Activated CD4-positive, alpha-beta memory T cell treated with anti-CD3 and anti-CD28 coated beads for 36 hours (primary cell): ENCODE measurements at places on chromosomes 3 and 15. TPM values are rescaled to one million over a fixed set of nuclear protein-coding genes. Genes with fewer than 3 reads are reported as not detected.

Gene NR2E3
- not detected for total RNA-seq

GRCh38 chr15:96559631-96560030 lies 229.1 kb downstream of the NR2F2 start:
- no peak for DNase-seq
- H3K27me3 ChIP-seq: peaks cover 2% of the 10 kb centered on the region
- H3K4me3 ChIP-seq: no peak overlapping the region
- no peak overlapping the region for H3K27ac ChIP-seq
- H3K36me3 ChIP-seq: no peaks in the 10 kb centered on the region
- no peaks in the 10 kb centered on the region for H3K4me1 ChIP-seq

GRCh38 chr3:117928836-117929235 lies 1105.8 kb downstream of the IGSF11 start:
- no peaks in the 10 kb centered on the region for H3K27me3 ChIP-seq
- no peak overlapping the region for H3K27ac ChIP-seq
- no peaks in the 10 kb centered on the region for H3K4me1 ChIP-seq
- H3K36me3 ChIP-seq: no peaks in the 10 kb centered on the region

Gene SNX33
- 3.2 TPM for total RNA-seq

Gene KBTBD13
- not detected for total RNA-seq

DNA sequence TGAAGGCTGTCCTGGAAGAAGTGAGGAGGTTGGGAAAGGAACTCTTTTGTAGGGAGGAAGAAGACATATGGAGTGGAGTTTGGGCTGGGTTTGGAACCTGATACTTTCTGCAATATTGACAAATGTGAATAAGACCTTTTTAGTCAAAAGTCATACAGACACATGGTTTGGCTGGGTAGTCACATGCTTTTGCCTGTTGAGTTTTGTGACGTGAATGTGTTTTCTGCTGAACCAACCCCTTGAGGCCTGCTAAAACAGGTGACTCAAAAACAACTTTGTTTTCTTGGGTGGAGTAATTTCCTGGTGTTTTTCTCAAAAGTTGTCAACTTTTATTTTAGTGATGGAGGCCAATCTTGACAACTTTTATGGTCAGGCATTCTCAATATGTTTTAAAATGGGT lies 39.4 kb upstream of the CCR4 start:
- H3K36me3 ChIP-seq: peaks cover 5% of the 10 kb centered on the region
- peaks cover 5% of the 10 kb centered on the region for H3K4me1 ChIP-seq
- H3K27me3 ChIP-seq: no peaks in the 10 kb centered on the region
- no peak for DNase-seq
- H3K27ac ChIP-seq: no peak overlapping the region

DNA sequence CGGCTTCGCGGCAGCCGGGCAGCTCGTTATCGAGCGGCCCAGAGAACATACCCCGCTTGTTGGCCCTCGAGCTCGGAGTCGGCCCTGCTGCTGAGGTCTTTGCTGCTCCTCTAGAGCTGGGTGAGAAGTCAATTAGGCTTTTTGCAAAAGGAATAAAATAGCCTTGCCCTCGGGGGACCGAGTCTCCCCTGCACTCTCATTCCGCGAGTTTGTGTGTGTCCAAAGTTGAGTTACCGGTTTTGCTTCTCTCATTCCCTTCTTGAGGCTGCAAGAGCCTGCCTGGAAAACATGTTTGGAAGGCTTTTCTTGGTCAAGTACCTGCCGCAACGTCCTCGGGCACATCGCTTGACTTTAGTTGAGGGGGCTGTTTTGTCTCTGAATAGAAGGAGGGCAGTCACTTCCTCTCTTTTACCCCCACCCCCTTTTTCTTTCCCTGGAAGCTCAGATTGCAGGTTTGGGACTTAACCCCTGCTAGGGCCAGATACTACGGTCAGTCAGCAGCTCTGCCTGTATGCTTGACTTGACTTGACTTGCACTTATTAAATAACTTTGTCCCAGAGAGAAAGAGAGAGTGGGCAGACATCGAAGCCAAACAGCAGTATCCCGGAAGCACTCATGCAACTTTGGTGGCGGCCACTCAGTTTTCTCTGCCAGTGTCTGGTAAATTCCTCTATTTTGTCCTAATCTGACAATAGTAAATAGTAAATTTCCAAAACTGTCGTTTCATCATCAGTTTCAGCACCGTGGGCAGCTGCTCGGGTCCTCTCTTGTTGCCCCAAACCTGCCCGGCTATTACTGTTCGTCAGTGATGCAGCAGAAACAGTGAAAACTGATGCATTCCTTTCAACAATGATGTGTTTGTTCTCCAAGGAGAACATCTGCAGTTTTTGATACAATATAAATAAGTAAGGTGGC lies 609 bp downstream of the RNF13 start:
- H3K4me3 ChIP-seq: peak overlapping the region; percentile 90
- H3K27me3 ChIP-seq: no peaks in the 10 kb centered on the region
- H3K4me1 ChIP-seq: peaks cover 49% of the 10 kb centered on the region
- peaks cover 3% of the 10 kb centered on the region for H3K36me3 ChIP-seq

DNA sequence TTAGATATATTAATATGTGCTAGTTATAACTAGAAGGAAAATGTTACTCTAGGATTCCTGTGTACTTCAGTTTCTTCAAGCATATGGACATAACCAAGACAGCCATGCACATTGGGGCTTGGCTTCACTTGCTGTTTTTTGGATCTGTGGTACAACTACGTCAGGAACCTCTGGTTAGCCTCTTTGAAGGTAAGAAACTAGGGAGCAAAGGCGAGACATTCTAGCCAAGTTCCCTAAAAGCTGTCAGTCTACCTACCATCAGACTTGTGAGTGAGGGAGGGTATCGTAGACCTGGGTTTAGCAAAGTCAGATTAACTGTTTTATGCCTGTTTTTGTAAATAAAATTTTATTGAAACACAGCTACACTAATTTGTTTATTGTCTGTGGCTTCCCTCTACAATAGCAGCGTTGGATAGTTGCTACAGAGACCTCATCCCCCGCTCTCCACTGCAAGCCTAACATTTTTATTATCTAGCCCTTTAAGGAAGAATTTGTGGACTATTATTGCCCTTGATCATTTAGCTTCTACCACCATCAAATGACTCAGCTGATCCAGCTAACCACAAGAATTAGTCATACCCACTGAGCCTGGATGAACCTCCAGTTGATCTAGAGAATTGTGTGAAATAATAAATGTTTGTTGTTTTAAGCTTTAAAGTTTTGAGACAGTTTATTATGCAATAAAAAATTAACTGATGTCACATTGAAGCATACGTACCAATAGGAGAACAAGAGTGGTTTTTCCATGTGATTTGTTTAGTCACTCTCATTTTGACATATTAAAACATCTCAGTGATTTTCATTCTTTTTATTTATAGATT lies 58.1 kb downstream of the RSRC1 start:
- H3K27me3 ChIP-seq: no peaks in the 10 kb centered on the region
- no peak for DNase-seq
- H3K36me3 ChIP-seq: peaks cover 37% of the 10 kb centered on the region
- H3K27ac ChIP-seq: no peak overlapping the region

DNA sequence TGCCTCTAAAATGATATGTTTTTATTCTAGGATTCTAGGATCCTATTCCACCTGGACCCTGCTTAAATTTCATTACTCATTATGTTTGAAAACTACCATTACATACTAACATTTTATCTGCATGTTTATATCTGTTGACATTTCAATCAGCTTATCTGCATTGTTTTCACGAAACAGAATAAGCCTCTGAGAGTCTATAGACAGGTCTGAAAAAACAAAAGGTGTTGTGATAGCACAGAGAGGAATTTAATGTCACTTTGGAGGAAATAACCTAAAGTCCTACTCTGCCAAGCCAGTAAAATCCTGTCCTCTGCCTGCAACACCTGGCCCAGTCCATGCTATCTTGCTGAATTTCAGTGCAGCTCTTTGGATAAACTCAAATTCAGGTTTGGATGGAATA lies 315.2 kb downstream of the ZBTB20 start:
- no peak for DNase-seq
- H3K27me3 ChIP-seq: no peaks in the 10 kb centered on the region
- H3K4me1 ChIP-seq: peaks cover 4% of the 10 kb centered on the region
- H3K36me3 ChIP-seq: no peaks in the 10 kb centered on the region

DNA sequence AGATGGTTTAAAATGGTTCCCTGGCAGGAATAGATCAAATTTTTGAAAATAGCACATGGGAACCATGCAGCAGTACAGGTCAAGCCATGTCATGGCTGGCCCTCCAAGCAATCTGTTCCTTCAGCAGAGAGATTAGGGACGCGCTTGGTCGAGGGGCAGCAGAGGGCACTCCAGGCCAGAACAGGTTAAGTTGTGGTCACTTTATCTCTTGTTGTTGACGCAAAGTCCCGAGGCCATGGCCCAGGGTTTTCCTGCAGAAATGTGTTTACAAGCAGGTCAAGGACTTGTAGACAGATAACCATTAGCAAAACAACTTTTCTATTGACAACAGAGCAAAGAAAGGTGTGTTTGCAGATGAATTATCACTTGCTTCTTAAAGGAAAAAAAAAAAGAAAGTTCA lies 570.0 kb upstream of the NR2F2 start:
- no peak overlapping the region for H3K4me3 ChIP-seq
- no peaks in the 10 kb centered on the region for H3K4me1 ChIP-seq
- H3K27ac ChIP-seq: no peak overlapping the region
- H3K36me3 ChIP-seq: no peaks in the 10 kb centered on the region
- DNase-seq: no peak

Gene RPP25
- total RNA-seq: 3.8 TPM

Gene CLDN18
- total RNA-seq: not detected

Gene DAG1
- 9.6 TPM for total RNA-seq

DNA sequence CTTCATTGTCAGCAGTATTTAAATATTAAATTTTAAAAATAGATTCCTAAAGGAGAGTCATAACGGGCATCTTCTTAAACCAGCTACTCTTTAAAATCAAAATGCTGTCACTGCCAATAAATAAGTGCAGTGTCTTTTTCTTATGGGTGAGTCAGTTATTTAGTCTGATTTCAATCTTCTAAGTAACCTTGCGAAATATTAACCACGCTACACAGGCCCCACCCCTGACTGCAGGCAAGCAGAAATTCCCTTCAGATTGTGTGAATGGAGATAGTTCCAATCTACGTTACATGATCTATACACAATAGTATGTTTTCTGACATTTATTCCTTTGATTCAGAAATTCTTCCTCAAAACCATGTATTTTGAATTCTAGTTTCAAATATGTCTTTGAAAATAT lies 141.5 kb downstream of the GADL1 start:
- no peak overlapping the region for H3K4me3 ChIP-seq
- no peak overlapping the region for H3K27ac ChIP-seq
- peaks cover 2% of the 10 kb centered on the region for H3K27me3 ChIP-seq
- no peak for DNase-seq
- H3K4me1 ChIP-seq: peaks cover 23% of the 10 kb centered on the region
- no peaks in the 10 kb centered on the region for H3K36me3 ChIP-seq

DNA sequence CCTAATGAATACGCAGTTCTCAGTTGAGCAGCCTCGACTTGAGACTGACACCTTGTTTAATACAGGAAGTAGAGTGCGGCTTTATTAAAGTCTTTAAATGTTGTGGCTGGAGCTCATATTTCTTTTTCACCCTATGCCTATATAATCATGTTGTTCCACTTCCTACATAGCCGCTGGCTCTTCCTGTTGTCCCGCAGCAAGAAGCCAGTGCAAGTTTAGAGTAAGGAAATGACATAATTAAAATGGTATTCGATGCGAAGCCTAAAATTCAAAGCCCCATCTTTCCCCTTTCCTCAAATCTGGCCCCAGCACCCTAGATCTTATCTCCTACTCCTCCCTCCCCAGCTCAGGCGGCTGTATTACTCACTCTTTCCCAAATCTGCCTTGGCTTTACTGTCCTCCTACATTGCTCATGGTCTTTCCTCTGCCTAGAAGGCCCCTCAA lies 7.5 kb upstream of the PHLDB2 start:
- no peaks in the 10 kb centered on the region for H3K36me3 ChIP-seq
- H3K27me3 ChIP-seq: no peaks in the 10 kb centered on the region
- H3K4me3 ChIP-seq: no peak overlapping the region
- no peak overlapping the region for H3K27ac ChIP-seq
- no peak for DNase-seq

DNA sequence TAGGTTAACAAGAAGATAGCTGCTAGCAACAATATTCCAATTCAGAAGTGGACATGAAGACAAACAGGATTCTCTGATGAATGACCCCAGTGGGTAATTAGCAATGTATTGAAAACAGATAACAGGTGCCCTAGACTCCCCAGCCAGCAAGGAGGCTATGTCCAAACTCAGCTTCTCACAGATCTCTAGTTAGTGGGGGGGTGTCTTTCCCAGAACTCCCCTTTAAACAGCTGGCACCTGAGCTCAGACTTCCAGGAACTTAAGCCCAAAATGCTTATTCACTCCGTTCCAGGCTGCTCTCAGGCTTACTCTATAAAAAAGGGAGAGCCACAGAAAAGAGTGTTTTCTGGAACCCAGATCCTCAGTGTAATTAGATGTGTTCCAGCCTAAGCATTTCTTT lies 423.0 kb upstream of the THBS1 start:
- DNase-seq: no peak
- H3K27me3 ChIP-seq: peaks cover 2% of the 10 kb centered on the region
- H3K36me3 ChIP-seq: no peaks in the 10 kb centered on the region
- H3K4me3 ChIP-seq: no peak overlapping the region
- no peaks in the 10 kb centered on the region for H3K4me1 ChIP-seq

- H3K27me3 ChIP-seq: no peaks in the 10 kb centered on the region
- H3K4me1 ChIP-seq: peaks cover 52% of the 10 kb centered on the region
- H3K36me3 ChIP-seq: peaks cover 38% of the 10 kb centered on the region
- DNase-seq: no peak
- H3K27ac ChIP-seq: peak overlapping the region; percentile 70
- no peak overlapping the region for H3K4me3 ChIP-seq
These were observed 32.0 kb downstream of the ZBTB38 start for GRCh38 chr3:141400073-141400971.

Gene LEKR1
- 0.56 TPM for total RNA-seq
